Activated B cell treated with CpG ODN at 0.5 μM for 24 hours (primary cell): ENCODE measurements at places on chromosomes 5 and 9. TPM values are rescaled to one million over a fixed set of nuclear protein-coding genes. Genes with fewer than 3 reads are reported as not detected.

- peaks cover 23% of the 10 kb centered on the region for H3K4me1 ChIP-seq
- H3K27me3 ChIP-seq = no peaks in the 10 kb centered on the region
- DNase-seq = no peak
Measured at GRCh38 chr5:178211095-178212048, 7.0 kb downstream of the HNRNPAB start.

- H3K27ac ChIP-seq = no peak overlapping the region
- no peaks in the 10 kb centered on the region for H3K36me3 ChIP-seq
- no peaks in the 10 kb centered on the region for H3K4me1 ChIP-seq
- no peak overlapping the region for H3K4me3 ChIP-seq
- no peaks in the 10 kb centered on the region for H3K27me3 ChIP-seq
- no peak for DNase-seq
Measured at GRCh38 chr9:105978336-105978735, 284.0 kb downstream of the TMEM38B start.

DNA sequence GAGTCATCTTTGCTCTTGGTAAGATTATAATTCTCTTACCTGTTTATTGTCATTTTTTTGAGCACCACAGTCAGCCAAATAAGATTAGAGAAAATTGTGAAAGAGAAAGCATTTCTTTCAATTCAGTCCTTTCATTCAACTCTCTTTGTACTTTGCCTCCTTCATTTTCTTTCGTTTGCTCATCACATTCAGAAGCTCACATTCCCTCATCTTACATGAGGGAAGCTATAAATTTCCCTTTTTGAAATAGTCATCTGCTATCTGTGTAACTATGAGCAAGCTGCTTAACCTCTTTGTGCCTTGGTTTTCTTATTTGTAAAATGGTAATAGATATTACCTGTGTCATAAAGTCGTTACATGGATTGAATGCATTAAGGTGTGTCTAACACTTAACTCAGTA is 41.4 kb downstream of the PAM start:
- peaks cover 3% of the 10 kb centered on the region for H3K4me1 ChIP-seq
- H3K27ac ChIP-seq = no peak overlapping the region
- H3K4me3 ChIP-seq = no peak overlapping the region
- H3K27me3 ChIP-seq = no peaks in the 10 kb centered on the region
- H3K36me3 ChIP-seq = no peaks in the 10 kb centered on the region
- no peak for DNase-seq

DNA sequence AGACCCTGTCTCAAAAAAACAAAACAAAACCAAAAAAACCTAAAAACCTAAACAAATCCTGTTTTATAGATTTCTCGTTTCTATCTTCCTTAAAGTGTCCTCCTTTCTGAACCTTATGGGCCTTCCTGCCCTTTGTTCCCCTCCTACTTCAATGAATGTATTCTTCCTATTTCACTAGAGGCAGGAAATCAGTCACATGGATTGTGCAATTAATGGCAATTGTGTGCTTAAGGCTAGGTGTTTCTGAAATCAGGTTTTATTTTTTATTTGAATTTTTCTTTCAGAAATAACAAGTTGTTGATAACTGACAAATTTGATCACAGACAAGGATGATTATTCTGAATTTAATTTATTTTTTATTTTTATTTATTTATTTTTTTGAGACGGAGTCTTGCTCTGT is 220.6 kb upstream of the SEMA6A start:
- H3K27ac ChIP-seq = no peak overlapping the region
- H3K36me3 ChIP-seq = no peaks in the 10 kb centered on the region
- no peaks in the 10 kb centered on the region for H3K27me3 ChIP-seq
- no peak overlapping the region for H3K4me3 ChIP-seq
- no peak for DNase-seq
- H3K4me1 ChIP-seq = no peaks in the 10 kb centered on the region

DNA sequence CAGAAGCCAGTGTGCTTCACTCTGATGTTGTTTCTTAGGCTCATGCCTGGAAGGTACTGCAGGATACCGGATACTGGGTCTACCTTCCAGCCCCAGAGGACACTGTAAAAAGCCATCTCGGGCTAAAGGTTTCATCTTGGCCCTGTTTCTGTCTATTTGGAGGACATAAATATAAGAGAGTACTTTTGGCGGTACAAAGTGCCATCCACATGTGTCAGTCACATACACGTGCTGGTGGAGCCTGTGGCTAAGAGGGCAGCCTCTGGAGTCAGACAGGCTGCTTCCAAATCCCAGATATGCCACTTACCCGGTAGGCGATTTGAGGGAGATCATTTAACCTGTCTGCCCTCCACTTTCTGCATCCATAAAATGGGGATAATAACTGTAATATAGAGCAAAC is 160.4 kb downstream of the NR3C1 start:
- no peaks in the 10 kb centered on the region for H3K27me3 ChIP-seq
- H3K4me3 ChIP-seq = no peak overlapping the region
- H3K36me3 ChIP-seq = no peaks in the 10 kb centered on the region
- H3K27ac ChIP-seq = no peak overlapping the region

DNA sequence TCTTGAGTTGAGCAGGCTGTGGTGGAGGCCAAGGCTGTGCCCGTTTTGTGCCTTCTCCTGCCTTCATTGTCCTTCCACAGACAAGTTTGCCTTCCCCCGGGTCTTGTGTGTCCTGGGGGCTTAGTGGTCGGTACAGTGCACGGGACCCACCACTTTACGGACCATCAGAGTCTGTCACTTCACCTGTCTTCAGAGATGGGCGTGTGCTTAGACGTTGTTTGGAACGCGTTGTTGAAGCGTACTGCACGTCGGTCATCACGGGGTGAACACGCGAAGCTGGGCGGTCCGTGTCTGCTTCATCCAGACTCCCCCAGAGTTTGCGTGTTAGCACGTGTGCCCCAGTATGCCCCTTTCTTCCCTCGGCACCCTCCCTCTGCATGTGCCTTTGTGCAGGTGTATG is 24.8 kb downstream of the CEP72 start:
- H3K36me3 ChIP-seq = peaks cover 69% of the 10 kb centered on the region
- DNase-seq = no peak
- H3K27me3 ChIP-seq = no peaks in the 10 kb centered on the region

DNA sequence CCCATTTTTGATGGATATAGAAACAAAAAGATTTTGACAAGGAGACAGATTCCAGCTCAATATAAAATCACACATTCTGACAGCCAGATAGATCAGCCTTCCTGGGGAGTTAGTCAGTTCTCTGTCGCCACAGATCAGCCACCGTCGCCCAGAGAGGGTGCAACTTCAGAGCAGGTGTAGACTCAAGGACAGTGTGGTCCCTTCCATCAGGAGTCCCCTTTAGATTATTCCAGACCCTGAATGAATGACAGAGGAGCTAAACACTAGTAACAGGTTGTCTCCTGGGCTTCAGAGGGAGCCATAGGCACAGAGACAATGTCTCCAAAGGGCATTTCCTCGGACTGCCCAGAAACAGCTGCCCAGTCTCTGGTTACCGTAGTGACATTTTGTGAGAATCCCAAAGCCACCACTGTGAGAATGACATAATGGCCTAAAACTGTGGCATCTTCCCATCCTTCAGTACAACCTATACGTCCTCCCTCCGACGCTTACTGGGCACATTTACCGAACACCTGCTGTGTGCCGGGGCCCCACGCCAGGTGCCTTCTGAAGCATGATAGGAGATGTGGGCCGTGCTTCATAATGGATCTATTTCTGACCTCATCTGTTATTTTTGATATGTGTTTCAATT is 47.4 kb upstream of the SLC2A8 start:
- H3K36me3 ChIP-seq = no peaks in the 10 kb centered on the region
- no peak overlapping the region for H3K4me3 ChIP-seq
- no peak overlapping the region for H3K27ac ChIP-seq
- H3K4me1 ChIP-seq = no peaks in the 10 kb centered on the region
- no peak for DNase-seq

- H3K4me3 ChIP-seq = no peak overlapping the region
- no peaks in the 10 kb centered on the region for H3K4me1 ChIP-seq
- H3K27ac ChIP-seq = no peak overlapping the region
- H3K27me3 ChIP-seq = no peaks in the 10 kb centered on the region
Measured at GRCh38 chr9:23731353-23731752, 94.7 kb downstream of the ELAVL2 start.

GRCh38 chr5:172872997-172873491 is 39.0 kb downstream of the ERGIC1 start:
- peaks cover 37% of the 10 kb centered on the region for H3K4me1 ChIP-seq
- no peak overlapping the region for H3K27ac ChIP-seq
- H3K36me3 ChIP-seq = peaks cover 5% of the 10 kb centered on the region
- no peaks in the 10 kb centered on the region for H3K27me3 ChIP-seq
- H3K4me3 ChIP-seq = no peak overlapping the region

GRCh38 chr5:22835686-22836085 is 17.5 kb downstream of the CDH12 start:
- no peak overlapping the region for H3K4me3 ChIP-seq
- no peaks in the 10 kb centered on the region for H3K27me3 ChIP-seq
- H3K4me1 ChIP-seq = no peaks in the 10 kb centered on the region
- no peak for DNase-seq
- H3K27ac ChIP-seq = no peak overlapping the region

DNA sequence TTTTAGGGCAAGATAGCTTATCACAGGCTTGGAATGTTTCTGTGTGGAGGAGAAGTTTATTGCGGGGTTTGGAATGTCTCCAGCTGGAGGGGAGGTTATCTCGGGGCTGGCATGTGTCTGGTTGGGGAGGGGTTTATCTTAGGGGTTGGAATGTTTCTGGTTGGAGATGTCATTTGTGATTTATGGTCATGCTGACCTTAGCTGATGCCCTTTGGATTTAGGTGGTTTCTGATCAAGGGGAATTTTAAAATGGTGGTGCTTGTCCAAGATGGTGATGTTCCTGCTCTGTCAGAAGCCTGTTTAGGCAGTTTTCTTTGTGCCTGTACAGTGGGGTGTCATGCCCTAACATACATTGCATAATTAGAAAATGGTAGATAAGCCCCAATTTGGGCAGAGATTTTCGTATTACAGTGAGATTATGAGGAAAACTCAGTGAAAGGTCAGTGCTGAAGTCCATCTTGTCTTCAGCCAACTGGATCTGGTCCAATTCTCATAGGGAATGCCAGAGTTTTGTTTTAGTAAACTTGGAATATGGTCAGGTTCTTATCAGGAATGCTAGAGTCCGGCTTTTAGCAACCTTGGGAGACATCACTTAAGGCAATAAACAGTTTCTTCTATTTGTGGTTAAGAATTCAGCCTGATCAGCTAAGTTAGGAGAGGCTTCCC is 14.3 kb downstream of the CDK20 start:
- H3K4me1 ChIP-seq = no peaks in the 10 kb centered on the region
- H3K27me3 ChIP-seq = peaks cover 10% of the 10 kb centered on the region
- no peak for DNase-seq
- H3K36me3 ChIP-seq = no peaks in the 10 kb centered on the region

DNA sequence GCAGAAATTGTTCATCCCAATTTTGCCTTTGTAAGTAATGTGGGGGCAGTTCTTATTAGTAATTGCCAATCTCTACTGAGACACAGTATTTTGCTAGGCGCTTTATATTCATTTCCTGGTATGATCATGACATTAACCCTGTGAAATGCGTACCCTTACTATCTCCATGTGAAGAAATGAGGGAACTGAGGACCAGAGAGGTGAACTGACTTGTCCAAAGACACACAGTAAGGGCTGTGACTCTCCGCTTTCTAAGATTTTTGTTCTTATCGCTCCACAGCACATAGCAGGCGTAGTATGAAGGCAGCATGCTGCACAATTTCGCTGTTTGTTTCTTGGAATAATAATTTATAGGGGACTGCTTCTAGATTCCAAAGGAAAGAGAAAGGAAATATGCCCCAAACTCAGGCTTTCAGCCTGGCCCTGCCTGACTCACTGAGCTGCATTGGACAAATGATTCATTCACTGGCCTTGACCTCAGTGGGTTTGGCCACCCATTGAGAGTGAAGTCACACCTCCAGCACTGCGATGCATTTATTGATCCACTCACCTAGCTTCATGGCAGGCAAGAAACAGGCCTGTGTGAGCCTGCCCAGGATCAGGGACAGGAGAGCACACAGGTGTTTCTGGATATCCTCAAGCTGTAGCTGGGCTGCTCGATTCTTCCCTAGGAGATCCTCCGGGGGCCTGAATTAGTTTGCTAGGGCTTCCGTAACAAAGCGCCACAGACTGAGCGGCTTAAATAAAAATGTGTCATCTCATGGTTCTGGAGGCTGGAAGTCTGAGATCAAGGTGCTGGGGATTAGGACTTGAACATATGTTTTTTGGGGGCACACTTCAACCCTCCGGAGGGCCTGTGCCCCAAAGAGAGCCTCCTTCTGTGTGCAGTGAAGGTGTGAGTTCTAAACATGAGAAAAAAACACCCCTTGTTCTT is 7.2 kb upstream of the DUSP1 start:
- H3K36me3 ChIP-seq = no peaks in the 10 kb centered on the region
- DNase-seq = no peak
- peak overlapping the region; percentile 97 for H3K27ac ChIP-seq
- H3K27me3 ChIP-seq = no peaks in the 10 kb centered on the region
- peak overlapping the region; percentile 63 for H3K4me3 ChIP-seq

DNA sequence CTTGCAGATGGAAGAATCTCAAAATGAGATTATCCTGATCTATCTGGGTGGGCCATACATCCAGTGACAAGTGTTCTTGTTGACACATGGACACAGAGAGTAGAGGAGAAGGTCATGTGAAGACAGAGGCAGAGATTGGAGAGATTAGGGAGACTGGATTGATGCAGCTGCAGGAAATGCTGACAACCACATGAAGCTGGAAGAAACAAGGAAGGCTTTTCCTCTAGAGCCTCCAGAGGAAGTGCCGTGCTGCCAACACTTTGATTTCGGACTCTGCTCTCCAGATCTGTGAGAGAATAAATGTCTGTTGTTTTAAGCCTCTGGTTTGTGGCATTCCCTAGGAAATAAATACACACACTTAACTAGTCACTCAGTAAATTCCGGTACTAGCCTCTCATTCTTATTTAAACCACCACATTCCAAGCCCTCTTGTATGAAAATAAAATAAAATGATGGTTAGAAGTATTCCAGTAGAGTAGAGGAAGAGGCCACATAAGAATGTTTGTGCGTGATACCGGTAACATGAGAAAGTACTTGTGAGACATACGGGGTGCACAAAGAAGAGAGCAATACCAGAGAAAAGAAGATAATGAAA is 110.9 kb upstream of the DMAC1 start:
- no peak for DNase-seq
- H3K4me1 ChIP-seq = no peaks in the 10 kb centered on the region
- H3K27me3 ChIP-seq = no peaks in the 10 kb centered on the region
- no peak overlapping the region for H3K27ac ChIP-seq
- H3K4me3 ChIP-seq = no peak overlapping the region

GRCh38 chr5:154618696-154619095 is 136.5 kb upstream of the LARP1 start:
- no peaks in the 10 kb centered on the region for H3K36me3 ChIP-seq
- no peaks in the 10 kb centered on the region for H3K4me1 ChIP-seq
- H3K27ac ChIP-seq = no peak overlapping the region
- no peak overlapping the region for H3K4me3 ChIP-seq
- H3K27me3 ChIP-seq = peaks cover 14% of the 10 kb centered on the region

GRCh38 chr9:83572524-83572923 is 34.3 kb upstream of the FRMD3 start:
- no peak overlapping the region for H3K27ac ChIP-seq
- peaks cover 1% of the 10 kb centered on the region for H3K4me1 ChIP-seq
- no peaks in the 10 kb centered on the region for H3K36me3 ChIP-seq
- no peaks in the 10 kb centered on the region for H3K27me3 ChIP-seq
- no peak for DNase-seq
- H3K4me3 ChIP-seq = no peak overlapping the region

The SPINK13 gene
- not detected in 2 replicates for total RNA-seq

The ZNF608 gene
- total RNA-seq = 20.7 and 22.0 TPM in 2 replicates

The MAN2A1 gene
- total RNA-seq = 42.7 and 48.6 TPM in 2 replicates

The PDZD2 gene
- total RNA-seq = 0.12 and 0.38 TPM in 2 replicates

The TXNDC8 gene
- not detected in 2 replicates for total RNA-seq

The CFAP157 gene
- total RNA-seq = not detected in 2 replicates

The PCDHA13 gene
- total RNA-seq = not detected in 2 replicates
